Activated CD4-positive, alpha-beta T cell treated with anti-CD3 and anti-CD28 coated beads, Interleukin-2, amount 50 U/mL, for 1 hour (primary cell): ENCODE measurements at places on chromosomes 2 and 18.

DNA sequence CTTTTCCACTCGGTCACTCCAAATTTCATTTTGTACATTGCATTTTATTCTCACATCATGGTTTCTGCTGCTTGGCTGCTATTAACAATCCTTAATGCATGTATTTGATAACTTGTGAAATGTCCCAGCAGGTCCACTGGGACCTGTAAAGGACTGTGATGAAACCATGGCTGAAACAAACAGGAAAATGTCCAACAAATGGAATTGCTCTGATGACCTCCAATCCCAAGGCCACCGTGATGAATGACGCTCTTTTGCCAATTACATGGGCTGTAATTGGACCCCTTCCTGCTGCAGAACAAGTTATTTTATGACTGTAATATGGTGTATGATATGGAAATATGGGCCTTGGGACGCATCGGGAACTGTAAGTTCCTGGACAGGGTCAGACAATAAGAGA is 224.2 kb upstream of the CXCR4 start:
- DNase-seq: no peak

GRCh38 chr18:57362714-57363113 is 10.4 kb downstream of the ST8SIA3 start:
- no peak for DNase-seq

DNA sequence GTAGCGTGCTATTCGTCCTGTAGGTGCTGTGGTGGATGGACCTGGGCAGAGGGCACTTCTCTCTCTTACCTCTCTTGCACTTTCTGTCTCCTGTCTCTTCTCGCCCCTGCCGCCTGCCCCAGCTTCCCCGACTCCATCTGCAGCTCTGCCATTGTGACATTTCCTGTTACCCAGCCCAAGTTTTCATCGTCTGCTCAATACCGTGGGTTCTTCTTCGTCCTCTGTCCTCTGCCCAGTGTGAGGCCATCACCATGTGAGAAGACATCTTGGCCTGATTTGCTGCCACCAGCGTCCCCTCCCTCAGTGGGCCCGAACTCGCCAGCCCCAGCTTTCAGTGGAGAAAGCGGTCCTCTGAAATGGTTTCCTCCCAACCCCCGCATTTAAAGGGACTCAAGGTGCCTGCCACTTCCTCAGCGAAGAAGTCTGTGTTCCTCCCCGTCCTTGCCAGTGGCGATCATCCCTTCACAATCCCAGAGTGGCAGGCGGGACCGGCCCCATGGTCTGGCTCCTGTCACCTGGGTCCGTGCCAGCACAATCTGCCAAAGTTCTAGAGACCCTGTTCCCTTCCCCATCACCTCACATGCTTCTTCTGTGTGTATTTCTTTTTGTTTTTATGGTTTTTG is 18.0 kb downstream of the TGOLN2 start:
- no peak for DNase-seq

GRCh38 chr2:84832772-84833461 is 48.0 kb downstream of the TRABD2A start:
- no peak for DNase-seq

DNA sequence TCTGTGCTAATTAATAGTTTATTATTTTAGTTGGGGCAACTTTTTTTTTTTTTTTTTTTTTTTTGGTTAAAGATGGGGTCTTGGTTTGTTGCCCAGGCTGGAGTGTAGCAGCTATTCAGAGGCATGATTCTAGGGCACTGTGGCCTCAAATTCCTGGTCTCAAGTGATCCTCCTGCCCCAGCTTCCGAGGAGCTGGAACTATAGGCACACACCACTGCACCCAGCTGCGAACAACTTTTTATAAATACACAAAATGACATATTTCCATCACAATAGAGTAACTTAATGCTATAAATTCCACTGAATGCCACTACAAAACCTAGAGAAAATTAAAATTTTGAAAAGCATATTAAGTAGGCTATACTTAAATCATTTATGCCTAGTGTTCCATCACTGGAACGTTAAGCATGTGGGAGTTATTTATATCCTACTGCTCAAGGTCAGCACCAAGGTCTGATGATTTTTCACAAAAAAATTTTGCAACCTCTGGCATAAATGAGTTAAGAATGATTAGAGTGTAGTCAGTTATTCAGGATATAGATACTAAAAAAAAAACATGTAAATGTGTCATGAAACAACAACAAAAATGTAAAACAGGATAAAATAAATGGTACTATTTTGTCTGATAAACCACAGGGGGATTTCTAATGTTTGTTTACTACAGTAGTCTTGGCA is 46.8 kb downstream of the GFPT1 start:
- DNase-seq: no peak

DNA sequence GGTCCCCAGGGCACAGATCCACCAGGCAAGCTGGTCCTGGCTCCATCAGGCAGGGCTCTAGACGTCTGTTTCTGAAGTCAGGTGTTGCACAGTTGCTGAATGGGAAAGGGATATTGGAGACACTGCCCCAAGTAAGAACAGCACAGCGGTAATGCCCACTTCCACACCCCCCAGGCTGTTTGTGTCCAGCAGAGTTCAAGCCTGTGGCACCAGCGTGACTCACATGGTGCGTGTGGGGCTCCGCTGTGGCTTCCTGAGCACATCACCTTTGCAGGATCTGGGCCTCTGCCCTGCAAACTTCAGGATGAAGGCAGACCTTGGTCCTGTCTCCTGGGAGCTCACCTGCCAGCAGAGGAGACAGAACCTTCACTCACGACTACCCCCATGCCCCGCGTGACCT is 203.3 kb downstream of the TFCP2L1 start:
- DNase-seq: no peak
